ENCODE measurements at places on chromosomes 2 and 18.
A peak's percentile ranks its signal among the peaks of the same experiment; 100 is the strongest.

- no peak for DNase-seq
These were observed 151.2 kb upstream of the ALKAL2 start for GRCh38 chr2:439077-439476.

GRCh38 chr2:216215658-216216390, 106.7 kb downstream of the XRCC5 start:
- DNase-seq = no peak

DNA sequence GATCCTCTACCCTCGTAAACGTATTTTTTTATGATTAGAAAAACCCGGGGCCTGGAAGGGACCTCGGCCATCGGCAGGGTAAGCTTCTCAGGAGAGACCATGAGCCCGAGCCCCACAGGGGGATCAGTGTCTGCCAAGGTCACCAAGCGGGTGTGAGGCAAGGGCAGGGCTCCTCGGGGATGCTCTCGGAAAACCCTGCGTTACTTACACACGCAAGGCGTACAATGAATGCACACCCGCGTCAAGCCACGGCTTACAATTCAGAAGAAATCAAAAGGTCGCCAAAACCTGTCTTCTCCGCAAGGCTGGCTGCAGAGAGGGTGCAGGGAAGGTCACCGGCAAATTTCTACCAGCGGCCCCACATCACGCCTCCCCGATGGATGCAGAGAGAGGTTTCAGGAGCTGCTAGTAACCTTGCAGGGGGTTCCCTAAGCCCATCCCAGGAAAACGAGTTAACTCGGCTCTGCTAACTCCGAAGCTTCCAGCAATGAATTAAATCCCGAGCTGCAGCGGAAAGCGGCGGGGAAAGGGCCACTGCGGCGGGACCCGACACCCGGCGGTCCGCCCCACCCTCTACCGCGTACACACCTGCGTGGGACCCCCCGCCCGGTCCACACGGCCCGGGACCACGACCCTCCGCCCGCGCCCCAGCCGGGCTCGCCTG, 638 bp downstream of the ST3GAL5 start:
- DNase-seq = no peak

DNA sequence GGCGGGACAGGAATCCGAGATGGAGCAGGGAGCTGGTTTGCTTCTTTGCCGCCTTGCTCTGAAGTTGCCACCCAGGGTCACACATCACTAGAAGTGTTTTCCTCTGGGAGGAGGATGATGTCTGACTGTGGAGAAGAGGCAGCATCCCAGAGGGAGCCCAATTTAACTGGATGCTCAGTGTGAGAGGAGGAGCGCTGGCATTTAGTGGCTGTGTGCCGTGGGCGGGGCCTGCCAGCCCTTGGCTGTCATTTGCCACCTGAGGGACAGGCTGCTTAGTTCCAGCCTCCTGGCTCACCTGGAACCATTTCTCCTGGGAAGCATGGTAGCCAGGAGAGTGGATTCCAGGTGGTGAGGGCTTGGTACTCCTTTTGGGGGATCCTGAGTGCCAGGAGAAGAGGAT, 9.6 kb downstream of the B3GNT2 start:
- DNase-seq = no peak

DNA sequence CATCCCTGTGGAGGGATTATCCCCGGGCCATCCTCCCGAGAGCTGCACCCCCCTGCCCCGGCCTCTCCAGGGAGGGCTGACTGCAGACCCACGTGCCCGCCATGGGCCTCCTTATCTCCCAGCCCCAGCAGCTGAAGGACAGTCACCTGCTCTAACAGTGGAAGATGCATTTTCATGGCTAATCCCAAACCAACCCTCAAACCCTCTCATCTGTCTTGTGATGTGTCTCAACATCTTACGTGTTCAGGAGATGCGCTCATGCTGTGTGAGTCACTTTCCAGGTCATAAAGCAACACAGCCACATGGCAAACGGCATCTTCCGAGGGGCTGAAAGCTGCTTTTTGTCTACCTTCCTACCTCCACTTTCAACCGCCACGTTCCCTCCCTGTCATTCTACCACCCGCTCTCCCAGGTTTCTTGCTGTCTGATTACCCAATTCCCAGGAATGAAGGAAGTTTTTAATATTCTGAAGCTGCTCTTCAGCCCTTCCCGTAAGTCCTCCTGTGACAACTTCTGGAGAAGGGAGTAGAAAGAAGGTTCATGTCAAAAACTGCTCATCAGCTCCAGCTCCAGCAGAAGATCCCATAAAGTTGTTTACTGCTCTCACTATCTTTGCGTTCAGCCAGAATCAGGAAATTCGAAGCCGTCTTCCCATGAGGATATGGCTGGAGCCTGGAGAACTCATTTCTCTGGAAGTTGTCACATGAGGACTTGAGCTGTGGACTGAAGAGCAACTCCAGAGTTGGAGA, 54.5 kb downstream of the MBP start:
- DNase-seq = no peak

DNA sequence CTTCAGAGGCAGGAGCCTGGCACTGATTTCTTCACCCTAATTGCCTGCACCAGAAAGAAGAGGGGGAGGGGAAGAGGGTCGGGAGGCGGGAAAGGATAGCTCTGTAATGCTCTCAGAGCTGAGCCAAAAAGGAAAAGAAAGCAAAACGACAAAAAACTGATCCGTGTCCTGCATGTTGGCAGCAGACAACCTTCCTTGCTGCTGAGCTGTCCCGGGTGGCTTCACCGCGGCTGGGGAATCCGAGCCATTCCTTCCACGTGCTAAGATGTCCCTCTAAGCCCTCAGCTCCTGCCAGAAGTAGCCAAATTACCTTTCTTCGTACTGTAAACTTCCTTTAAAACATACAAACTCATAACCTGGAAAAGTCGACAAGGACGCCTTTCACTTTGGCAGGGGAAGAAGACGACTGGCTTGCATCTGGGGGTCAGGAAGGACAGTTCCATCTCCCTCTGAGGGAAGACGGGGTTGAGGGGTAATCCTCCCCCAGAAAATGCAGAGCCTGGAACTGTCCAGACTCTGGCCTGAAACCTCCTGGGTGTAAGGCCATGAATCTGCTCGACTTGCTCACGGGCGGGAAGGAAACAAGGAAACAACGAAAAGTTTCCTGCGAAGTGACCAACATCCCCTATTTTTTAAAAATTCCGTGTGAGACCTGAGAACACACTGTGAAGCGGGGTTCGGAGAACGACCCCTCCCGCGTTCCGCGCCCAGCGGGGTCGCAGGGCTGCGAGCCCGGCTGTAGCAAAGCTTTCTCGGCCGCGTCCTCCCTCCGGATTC, 7.7 kb downstream of the OTX1 start:
- peak; percentile 38 for DNase-seq

DNA sequence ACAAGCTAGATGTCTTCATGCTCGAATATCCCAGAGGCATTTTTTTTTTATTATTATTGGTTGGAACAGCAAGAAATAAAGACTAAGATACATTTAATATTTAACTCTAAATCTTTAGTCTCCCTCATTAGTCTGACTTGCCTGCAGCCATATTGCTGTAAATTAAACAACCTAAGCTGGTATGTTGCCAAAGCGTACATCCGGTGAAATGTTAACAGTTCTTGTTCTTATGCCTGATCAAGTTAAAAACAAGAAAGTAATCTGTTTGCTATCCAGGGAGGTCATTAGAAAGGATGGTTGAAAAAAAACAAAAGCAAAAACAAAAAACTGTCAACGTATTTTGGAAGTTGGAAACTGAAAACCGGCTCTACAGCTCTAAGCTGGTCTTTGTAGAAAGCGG, 125.9 kb upstream of the NABP1 start:
- DNase-seq = no peak

DNA sequence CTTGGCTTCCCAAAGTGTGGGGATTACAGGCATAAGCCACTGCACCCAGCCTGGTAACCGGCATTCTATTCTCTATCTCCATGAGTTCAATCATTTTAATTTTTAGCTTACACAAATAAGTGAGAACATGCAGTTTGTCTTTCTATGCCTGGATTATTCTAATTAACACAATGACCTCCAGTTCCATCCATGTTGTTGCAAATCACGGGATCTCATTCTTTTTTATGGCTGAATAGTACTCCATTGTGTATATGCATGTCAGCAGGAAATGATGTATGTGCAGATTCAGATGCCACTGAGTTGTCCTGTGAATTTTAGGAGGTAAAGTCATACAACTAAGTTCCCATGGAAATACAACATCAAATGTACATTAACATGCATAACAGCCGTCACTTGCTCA, 24.7 kb upstream of the AMMECR1L start:
- DNase-seq = no peak

GRCh38 chr18:48557640-48558174, 18.9 kb downstream of the CTIF start:
- no peak for DNase-seq

DNA sequence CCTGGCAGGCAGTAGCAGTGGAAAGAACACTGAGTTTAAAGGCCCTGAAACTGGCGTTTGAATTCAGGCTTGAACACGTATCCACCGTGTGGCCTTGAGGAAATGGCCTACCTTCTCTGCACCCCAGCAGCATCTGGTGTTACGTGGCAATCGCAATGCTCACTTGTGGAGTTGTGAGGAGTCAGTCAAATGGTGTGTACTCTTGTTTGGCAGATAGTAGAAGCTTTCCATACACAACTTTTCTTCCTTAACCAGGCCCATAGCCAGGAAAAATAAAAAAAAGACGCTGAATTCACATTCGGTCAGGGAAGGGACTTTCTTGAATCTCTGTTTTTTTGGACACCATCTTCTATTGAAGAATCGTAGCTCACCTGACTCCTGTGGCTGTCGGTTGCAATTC, 1101.5 kb upstream of the KLHL29 start:
- DNase-seq = no peak

GRCh38 chr2:119208791-119209203, 14.8 kb upstream of the STEAP3 start:
- DNase-seq = no peak

GRCh38 chr18:29087616-29088246, 910.8 kb upstream of the CDH2 start:
- no peak for DNase-seq

DNA sequence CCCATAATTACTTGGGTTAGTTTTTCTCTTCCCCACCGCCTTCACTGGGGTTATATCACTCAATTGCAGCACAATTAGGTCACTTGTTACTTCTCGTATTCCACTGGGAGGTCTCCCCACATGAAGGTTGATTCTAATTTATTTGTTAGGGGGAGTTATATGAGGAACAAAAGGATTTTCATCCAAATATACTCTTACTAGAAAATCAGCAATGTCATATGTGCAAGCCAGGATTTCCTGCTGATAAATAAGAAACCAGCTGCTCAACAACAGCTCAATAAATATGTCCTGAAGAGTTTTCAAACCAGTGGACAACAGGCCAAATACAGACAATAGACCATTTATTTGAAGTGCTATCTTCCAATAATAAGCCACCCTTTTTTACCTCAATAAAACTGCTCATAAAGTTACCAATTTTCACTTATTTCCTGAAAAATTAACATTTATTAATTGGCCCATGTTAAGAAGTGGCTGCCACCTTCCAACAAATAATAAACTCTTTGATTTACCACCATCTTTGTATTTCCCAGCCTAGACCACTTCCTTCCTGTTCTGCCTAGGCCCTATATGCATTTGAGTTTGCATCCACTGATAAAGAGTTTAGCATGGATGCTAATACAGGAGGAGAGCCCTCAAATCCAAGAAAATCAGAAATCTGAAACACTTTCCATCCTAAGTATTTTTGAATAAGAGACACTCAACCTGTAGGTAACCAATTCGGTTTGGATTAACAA, 184.4 kb upstream of the SLC39A10 start:
- no peak for DNase-seq

DNA sequence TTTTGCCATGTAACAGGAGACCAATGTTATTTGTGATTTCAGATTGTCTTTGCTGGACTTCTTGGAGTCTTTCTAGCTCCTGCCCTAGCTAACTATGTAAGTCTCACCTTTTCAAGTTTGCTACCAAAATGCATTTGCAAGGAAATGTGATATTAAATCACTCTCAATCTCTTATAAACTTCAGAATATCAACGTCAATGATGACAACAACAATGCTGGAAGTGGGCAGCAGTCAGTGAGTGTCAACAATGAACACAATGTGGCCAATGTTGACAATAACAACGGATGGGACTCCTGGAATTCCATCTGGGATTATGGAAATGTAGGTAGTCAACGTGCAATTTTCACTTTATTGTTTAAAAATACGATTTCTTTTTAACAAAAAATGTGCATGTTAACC, 3.0 kb downstream of the GKN1 start:
- no peak for DNase-seq
